Progenitor cell of endocrine pancreas (in vitro differentiated cells): ENCODE measurements at places on chromosomes 2 and 18.

DNA sequence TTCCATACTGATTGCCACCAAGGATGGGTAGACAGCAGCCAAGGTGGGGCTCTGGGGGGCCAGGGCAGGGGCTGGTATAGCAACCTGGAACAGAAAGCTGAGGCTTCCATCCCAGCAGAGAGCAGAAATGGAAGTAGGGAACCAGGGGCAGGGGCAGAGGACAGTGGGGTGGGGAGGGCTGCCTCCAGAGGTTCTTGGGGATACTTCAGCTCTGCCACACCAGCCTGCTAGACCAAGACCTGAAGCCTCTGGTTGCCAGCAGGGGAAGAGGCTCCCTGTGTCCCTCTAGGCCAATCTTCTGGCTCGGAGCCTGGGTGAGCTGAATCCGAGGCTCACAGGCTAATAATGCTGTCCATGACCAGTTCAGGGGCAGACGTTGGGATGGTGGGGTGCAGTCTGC lies 329.0 kb downstream of the DYSF start:
- no peak overlapping the region for H3K27ac ChIP-seq
- peak; percentile 3 for DNase-seq
- peaks cover 5% of the 10 kb centered on the region for H3K4me1 ChIP-seq
- no peaks in the 10 kb centered on the region for H3K36me3 ChIP-seq
- H3K4me3 ChIP-seq: no peak overlapping the region
- peaks cover 25% of the 10 kb centered on the region for H3K27me3 ChIP-seq

- no peak overlapping the region for H3K4me3 ChIP-seq
- no peak overlapping the region for H3K27ac ChIP-seq
- peaks cover 8% of the 10 kb centered on the region for H3K4me1 ChIP-seq
- no peaks in the 10 kb centered on the region for H3K27me3 ChIP-seq
- DNase-seq: no peak
Measured at GRCh38 chr2:191636235-191636543, 41.7 kb upstream of the NABP1 start.

DNA sequence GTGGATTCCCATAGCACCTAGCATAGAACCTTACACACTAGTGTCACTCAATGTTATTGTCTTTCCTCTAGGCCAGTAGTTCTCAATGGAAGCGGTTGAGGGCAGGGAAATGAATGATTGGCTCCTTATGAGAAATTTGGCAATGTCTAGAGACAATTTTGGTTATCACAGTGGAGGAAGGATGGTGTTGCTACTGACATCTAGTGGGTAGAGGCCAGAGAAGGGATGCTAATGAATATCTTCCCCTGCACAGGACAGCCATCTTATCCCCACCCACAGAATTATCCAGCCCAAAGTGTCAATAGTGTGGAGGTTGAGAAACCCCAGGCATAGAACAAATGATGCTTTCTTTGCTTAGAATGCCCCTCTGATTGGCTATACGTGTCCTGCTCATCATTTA lies 15.8 kb downstream of the C18orf63 start:
- H3K36me3 ChIP-seq: no peaks in the 10 kb centered on the region
- no peaks in the 10 kb centered on the region for H3K27me3 ChIP-seq
- no peak overlapping the region for H3K4me3 ChIP-seq
- H3K4me1 ChIP-seq: peaks cover 10% of the 10 kb centered on the region
- no peak overlapping the region for H3K27ac ChIP-seq
- DNase-seq: no peak

DNA sequence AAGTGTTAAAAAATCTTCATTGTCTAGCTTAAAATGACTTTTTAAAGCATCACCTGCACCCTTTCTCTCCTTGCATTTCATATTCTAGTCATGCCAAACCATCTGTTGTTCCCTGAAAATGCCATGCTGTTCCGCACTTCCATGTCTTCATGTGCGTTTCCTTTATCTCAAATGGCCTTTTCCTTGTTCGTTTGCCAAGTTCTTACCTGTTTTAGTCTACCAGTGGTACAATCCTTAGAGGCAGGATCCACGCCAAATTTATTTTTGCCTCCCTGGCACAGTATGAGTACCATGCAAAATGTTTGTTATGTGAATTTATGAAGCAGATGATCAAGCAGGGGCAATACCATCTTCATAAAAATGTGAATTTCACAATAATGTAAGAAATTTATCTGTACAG lies 37.0 kb downstream of the TMEFF2 start:
- DNase-seq: no peak
- no peak overlapping the region for H3K27ac ChIP-seq
- peaks cover 5% of the 10 kb centered on the region for H3K4me1 ChIP-seq
- H3K27me3 ChIP-seq: no peaks in the 10 kb centered on the region

GRCh38 chr18:76489081-76489480 lies 6.0 kb downstream of the ZNF516 start:
- H3K4me1 ChIP-seq: peaks cover 55% of the 10 kb centered on the region
- DNase-seq: no peak
- peaks cover 3% of the 10 kb centered on the region for H3K36me3 ChIP-seq
- peak overlapping the region; percentile 93 for H3K4me3 ChIP-seq
- H3K27me3 ChIP-seq: no peaks in the 10 kb centered on the region
- H3K27ac ChIP-seq: peak overlapping the region; percentile 9

GRCh38 chr2:173948842-173949241 lies 16.3 kb downstream of the SP3 start:
- H3K4me3 ChIP-seq: no peak overlapping the region
- no peaks in the 10 kb centered on the region for H3K27me3 ChIP-seq
- peaks cover 19% of the 10 kb centered on the region for H3K36me3 ChIP-seq
- DNase-seq: no peak
- no peak overlapping the region for H3K27ac ChIP-seq

DNA sequence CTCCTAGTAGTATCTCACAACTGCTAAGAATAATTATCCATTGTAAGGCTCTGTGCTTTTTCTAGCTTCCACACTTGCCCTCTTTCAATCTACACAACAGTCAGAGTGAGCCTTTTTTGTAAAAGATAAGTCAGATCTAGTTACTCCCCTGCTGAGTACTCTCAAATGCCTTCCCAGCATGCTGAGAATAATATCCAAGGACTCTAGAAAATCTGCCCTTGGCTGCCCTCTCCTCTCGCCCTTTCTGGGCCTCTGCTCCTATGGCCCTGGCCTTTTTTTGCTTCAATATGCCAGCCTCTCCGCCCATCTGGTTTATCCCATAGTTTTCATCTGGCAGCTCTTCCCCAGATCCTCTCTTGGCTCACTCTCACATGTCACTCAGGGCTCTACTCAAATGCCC lies 455.9 kb upstream of the UBE2E3 start:
- H3K27me3 ChIP-seq: no peaks in the 10 kb centered on the region
- no peak overlapping the region for H3K4me3 ChIP-seq
- DNase-seq: no peak
- peaks cover 6% of the 10 kb centered on the region for H3K4me1 ChIP-seq
- no peaks in the 10 kb centered on the region for H3K36me3 ChIP-seq

- peaks cover 3% of the 10 kb centered on the region for H3K36me3 ChIP-seq
- H3K27me3 ChIP-seq: no peaks in the 10 kb centered on the region
- peaks cover 6% of the 10 kb centered on the region for H3K4me1 ChIP-seq
- DNase-seq: no peak
- no peak overlapping the region for H3K27ac ChIP-seq
- no peak overlapping the region for H3K4me3 ChIP-seq
Measured at GRCh38 chr2:235835810-235836209, 332.4 kb downstream of the GBX2 start.

- peaks cover 6% of the 10 kb centered on the region for H3K36me3 ChIP-seq
- H3K27me3 ChIP-seq: no peaks in the 10 kb centered on the region
- H3K4me1 ChIP-seq: peaks cover 41% of the 10 kb centered on the region
Measured at GRCh38 chr2:105803773-105804172, 59.1 kb downstream of the NCK2 start.
